Foreskin keratinocyte (primary cell): ENCODE measurements at places on chromosomes 5 and 9. TPM values are rescaled to one million over a fixed set of nuclear protein-coding genes. Genes with fewer than 3 reads are reported as not detected.

TLN1 gene
- 153 and 173 TPM in 2 replicates for total RNA-seq

PCDHA11 gene
- total RNA-seq = 0.35 TPM in 1 of 2 replicates, not detected in the other

LCN9 gene
- not detected in 2 replicates for total RNA-seq

GHR gene
- total RNA-seq = 1.6 and 2.1 TPM in 2 replicates

CDH10 gene
- total RNA-seq = 0.11 and 0.24 TPM in 2 replicates

PKD2L2 gene
- total RNA-seq = not detected in 2 replicates

DMRT3 gene
- not detected in 2 replicates for total RNA-seq

SV2C gene
- total RNA-seq = under 0.01 and 0.11 TPM in 2 replicates

CA9 gene
- 0.21 and 0.27 TPM in 2 replicates for total RNA-seq

CCL28 gene
- total RNA-seq = 1.9 and 2.5 TPM in 2 replicates

CDH9 gene
- not detected in 2 replicates for total RNA-seq

IL9 gene
- total RNA-seq = not detected in 2 replicates

EQTN gene
- 0.27 TPM in 1 of 2 replicates, not detected in the other for total RNA-seq

OR1J4 gene
- total RNA-seq = not detected in 2 replicates

SLC44A1 gene
- total RNA-seq = 33.0 and 35.8 TPM in 2 replicates

COL15A1 gene
- total RNA-seq = not detected in 2 replicates

TERT gene
- 0.04 TPM in 1 of 2 replicates, not detected in the other for total RNA-seq

OSMR gene
- total RNA-seq = 28.0 and 31.5 TPM in 2 replicates

RELL2 gene
- total RNA-seq = 16.3 and 20.3 TPM in 2 replicates

LCN12 gene
- 0.31 TPM in 1 of 2 replicates, not detected in the other for total RNA-seq

MAMDC4 gene
- 3.5 and 3.7 TPM in 2 replicates for total RNA-seq

SLC34A3 gene
- not detected in 2 replicates for total RNA-seq

SLC2A6 gene
- 33.7 and 41.7 TPM in 2 replicates for total RNA-seq

OTP gene
- total RNA-seq = not detected in 2 replicates

SH3TC2 gene
- 12.3 and 13.5 TPM in 2 replicates for total RNA-seq

GARIN3 gene
- not detected in 2 replicates for total RNA-seq

TEX53 gene
- not detected in 2 replicates for total RNA-seq

IFNA13 gene
- total RNA-seq = not detected in 2 replicates

GABBR2 gene
- total RNA-seq = not detected in 2 replicates

ST8SIA4 gene
- 0.63 and 0.92 TPM in 2 replicates for total RNA-seq

FSTL4 gene
- 0.39 and 0.44 TPM in 2 replicates for total RNA-seq

TMEM252 gene
- not detected in 2 replicates for total RNA-seq

IRGM gene
- not detected in 2 replicates for total RNA-seq

PCDHA9 gene
- total RNA-seq = not detected in 2 replicates

ANAPC2 gene
- total RNA-seq = 20.8 TPM in 2 replicates

STKLD1 gene
- total RNA-seq = 0.24 and 0.49 TPM in 2 replicates

ZMAT2 gene
- total RNA-seq = 52.3 and 57.9 TPM in 2 replicates

ANKRD20A1 gene
- total RNA-seq = 0.61 and 0.92 TPM in 2 replicates

ARHGEF39 gene
- 4.0 and 4.8 TPM in 2 replicates for total RNA-seq

ACSL6 gene
- 0.07 TPM in 2 replicates for total RNA-seq

BRD3 gene
- 8.4 and 10.7 TPM in 2 replicates for total RNA-seq

C9orf50 gene
- total RNA-seq = not detected in 2 replicates

DND1 gene
- 0.35 and 0.44 TPM in 2 replicates for total RNA-seq

NMUR2 gene
- not detected in 2 replicates for total RNA-seq

CCDC171 gene
- total RNA-seq = 0.78 and 1.1 TPM in 2 replicates

EXOSC2 gene
- total RNA-seq = 45.6 and 54.7 TPM in 2 replicates

KIAA0825 gene
- total RNA-seq = 1.1 and 1.2 TPM in 2 replicates

SLC35D2 gene
- 15.0 and 24.1 TPM in 2 replicates for total RNA-seq

THG1L gene
- 11.7 and 13.0 TPM in 2 replicates for total RNA-seq

CTXN3 gene
- total RNA-seq = not detected in 2 replicates

SPATA31C1 gene
- not detected in 2 replicates for total RNA-seq

KCTD16 gene
- total RNA-seq = 0.04 TPM in 1 of 2 replicates, not detected in the other

ENG gene
- total RNA-seq = 3.1 TPM in 2 replicates

SLC34A1 gene
- not detected in 2 replicates for total RNA-seq

ZNF366 gene
- total RNA-seq = not detected in 2 replicates
